ENCODE measurements at places on chromosomes 3 and 15. TPM values are rescaled to one million over a fixed set of nuclear protein-coding genes. Genes with fewer than 3 reads are reported as not detected.

IMPG2 gene
- 0.13 TPM for total RNA-seq

ERICH6 gene
- not detected for total RNA-seq

ZNF35 gene
- total RNA-seq: 8.5 TPM

ZNF774 gene
- total RNA-seq: 7.2 TPM

SPCS1 gene
- total RNA-seq: 91.5 TPM

CCDC39 gene
- total RNA-seq: not detected

CCR3 gene
- 1.5 TPM for total RNA-seq

- DNase-seq: no peak
Measured at GRCh38 chr3:120567370-120568201, 28.6 kb upstream of the NDUFB4 start.

DNA sequence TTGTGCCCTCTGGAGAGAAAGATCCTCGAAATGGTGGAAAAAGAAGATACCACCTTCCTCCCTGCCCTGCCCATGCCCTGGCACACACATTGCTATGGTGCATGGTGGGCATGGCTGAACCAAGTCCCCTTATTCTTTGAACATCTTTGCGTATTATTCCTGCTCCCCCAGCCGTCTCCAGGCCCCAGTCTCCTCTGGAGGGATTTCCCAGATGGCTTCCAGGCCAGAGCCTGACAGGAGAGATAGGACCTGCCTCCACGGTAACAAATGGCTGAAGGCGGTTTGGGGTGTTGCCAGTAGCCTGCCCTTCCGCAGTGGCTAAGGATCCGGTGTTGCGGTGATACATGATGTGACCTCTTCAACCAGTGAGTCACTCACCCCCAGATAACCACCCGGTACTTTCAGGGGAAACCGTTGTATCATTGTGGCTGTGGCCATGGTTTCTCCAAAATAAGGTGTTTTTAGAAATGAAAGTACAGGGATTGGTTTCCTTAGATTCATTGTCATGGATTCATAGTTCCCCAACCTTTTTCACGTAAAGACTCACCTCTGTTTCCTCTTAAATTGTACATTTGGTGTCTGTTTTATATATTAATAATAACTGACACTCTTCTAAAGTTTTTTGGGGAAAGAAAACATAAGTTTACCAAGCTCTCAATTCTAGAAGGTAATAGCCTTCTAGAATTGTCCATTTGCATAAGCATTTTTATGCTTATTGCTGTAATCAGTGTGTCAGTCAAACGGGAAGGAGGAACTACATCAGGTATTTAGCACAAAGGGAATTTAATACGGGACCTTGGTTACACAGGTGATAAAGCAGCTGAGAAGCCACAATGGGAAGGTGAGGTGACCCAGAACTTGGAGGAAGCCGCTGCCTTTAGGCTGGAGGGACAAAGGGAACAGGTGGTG is 25.9 kb downstream of the SMAD3 start:
- DNase-seq: no peak

DNA sequence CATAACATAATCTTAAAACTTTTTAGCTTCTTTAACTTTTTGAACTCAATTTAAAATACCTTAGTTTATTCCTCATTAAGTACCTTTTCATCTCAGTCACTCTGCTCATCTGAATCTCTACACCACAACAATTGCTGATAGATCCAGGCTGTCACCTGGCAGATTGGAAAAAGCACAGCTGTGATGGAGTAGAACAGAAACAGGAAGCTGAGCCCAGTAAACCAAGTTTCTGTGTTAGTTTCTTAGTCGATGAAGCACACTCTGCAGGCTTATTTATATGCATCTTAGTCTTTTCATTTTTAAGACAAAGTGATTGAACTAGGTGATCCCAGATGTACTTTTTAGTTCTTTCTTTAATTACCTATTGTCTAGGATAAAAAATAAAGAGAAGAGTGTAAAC is 1398.0 kb upstream of the ALCAM start:
- no peak for DNase-seq

- DNase-seq: no peak
Measured at GRCh38 chr3:46960081-46960701, 16.4 kb downstream of the CCDC12 start.

DNA sequence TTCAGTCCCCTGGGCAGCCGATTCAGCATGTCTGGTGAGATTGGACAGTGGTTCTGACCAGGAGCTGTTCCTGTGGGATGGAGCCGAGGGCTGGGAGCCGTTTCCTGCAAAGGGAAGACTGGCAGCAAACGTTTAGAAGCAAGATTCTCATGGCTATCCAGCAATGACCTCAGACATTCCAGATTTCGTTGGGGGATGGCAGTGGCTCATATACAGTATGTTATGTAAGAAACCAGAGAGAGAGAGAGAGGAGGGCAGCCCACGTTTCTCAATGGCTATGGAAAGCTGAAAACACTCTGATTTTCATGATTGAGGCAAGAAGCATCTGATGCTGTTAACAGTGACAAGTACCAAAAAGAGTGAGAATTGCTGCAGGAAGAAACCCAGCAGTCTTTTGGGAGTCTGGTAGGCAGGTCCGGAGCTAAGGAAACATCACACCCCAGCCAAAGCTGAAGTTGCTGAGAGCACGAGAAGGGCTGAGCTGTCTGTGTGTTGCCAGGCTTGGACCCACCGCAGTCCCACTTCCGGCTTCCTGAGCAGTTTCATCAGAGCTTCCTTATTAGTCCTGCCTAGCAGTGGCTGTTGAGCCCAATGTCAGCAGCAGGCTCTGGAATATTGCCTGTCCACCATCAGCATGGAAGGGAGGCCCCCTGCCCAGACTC is 25.6 kb upstream of the VPS8 start:
- no peak for DNase-seq

- DNase-seq: no peak
Measured at GRCh38 chr3:138314751-138315150, 14.9 kb downstream of the NME9 start.

GRCh38 chr3:61117045-61117898 is 134.0 kb downstream of the FHIT start:
- no peak for DNase-seq

DNA sequence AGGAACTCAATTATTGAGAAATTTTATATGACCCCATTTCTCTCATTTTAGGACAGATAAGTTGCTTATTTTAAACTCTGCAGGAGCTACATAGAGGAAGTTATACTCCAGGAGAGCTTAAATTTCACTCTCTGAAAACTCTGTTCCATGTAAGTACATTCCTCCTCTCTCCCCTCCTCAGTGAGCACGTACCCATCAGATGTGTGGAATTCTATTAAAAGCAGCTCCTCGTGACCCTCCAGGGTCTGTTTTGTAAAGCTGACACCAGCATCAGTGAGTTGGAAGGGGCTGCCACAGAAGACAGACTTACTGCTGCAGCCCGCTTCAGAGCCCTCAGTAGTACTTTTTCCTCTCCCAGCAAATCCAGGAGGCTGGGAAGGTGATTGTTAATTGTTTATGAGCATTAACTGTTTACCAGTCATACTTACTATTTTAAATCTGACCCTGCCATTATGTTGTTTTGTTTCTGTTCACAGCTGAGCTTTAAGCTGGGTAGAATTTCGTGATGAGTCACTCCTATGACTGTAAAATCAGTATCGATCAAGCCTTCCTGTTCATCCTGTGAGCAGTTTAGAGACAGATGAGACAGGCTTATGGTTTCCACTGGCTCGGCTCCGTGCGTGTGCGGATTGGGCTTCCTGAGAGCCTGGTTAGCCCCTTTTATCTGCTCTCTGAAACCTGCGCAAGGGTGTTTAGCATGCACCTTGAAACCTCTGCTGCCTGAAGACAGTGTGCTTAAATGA is 20.4 kb downstream of the IGF1R start:
- DNase-seq: no peak

- no peak for DNase-seq
Measured at GRCh38 chr3:58107597-58107996, 99.4 kb downstream of the FLNB start.

- DNase-seq: no peak
Measured at GRCh38 chr15:41483519-41483918, 10.2 kb upstream of the ITPKA start.

GRCh38 chr3:56974247-56974930 is 86.1 kb upstream of the SPATA12 start:
- no peak for DNase-seq

GRCh38 chr3:62090066-62090465 is 283.3 kb downstream of the FEZF2 start:
- DNase-seq: no peak

DNA sequence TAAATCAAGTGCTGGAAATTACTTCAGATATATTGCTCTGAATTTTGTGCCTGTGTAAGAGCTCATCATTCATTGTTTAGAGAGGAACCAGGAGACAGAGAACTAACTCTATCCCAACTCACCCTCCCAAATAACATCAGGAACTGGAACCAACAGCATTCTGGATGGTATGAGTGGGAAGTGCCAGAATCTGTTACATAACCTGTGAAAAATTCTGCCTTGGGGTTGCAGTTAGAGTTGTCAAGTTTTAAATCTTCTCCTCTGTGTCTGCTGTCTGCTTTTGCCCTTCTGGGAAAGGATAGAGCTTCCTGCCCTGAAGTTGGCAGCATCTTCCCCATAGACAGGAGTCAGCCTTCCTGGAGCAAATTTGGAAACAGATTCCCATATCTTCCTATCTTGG is 41.2 kb downstream of the TIMP4 start:
- DNase-seq: no peak

- no peak for DNase-seq
Measured at GRCh38 chr3:141178551-141178950, 53.1 kb upstream of the PXYLP1 start.

DNA sequence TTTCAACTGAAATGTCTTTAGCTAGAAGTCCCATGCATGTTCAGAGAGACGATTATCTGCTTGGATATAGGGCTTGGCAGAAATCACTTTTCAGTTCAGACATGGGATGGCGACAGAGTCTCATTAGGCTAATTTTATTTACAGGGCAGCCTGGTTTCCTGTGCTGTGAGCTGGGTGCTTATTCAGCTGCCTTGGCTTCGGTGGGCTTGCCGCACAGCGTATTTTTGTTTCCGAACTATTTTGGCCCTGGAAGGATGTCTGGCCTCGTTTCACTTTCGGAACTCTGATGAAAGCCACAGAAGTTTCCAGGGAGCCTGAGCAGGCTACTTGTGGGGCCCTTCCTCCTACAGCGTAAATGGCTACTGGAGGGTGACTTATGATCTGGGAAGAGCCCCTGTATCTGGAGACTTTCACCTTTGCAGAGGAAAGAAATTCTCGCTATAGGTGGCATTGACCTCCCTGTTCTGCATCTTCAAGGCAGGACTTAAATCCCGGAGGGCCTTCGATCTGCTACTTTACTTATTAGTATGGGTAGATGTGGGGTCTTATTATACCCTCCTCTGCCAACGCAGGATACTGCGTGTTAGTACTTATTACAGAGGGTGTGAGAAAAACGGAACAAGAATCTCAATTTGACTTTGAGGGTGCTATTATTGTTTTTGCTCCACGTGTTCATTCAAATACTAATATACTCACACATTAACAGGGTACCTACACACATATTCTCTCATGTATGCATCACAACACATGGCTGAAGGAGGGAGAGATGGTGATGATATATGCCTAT is 364.0 kb upstream of the RBMS3 start:
- DNase-seq: no peak

- no peak for DNase-seq
Measured at GRCh38 chr3:32384938-32385337, 6.7 kb upstream of the CMTM7 start.

DNA sequence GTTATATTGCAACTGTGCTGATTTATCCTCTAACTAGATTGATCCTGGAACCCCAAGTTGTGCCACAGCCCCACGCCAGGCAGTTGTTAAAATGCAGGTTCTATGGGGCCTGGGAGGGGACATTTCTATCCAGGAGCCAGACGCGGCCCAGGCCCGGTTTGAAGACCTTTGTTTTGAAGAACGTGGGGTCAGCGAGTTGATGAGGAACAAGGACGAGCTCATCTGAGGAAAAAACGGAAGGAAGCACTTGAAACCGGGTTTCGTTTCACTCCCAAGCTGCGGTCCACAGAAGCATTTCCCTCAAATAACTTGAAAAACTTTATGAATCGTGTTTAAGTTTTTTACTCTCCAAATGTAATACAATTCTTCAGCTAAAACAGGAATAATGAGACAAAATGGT is 76.4 kb downstream of the CHSY1 start:
- peak; percentile 75 for DNase-seq

All from suprapubic skin (tissue), 4 donors.